ENCODE measurements at places on chromosomes 1 and 21. TPM values are rescaled to one million over a fixed set of nuclear protein-coding genes. Genes with fewer than 3 reads are reported as not detected.

TBX15 gene
- total RNA-seq, result not detected

PRR9 gene
- total RNA-seq, result not detected

DNA sequence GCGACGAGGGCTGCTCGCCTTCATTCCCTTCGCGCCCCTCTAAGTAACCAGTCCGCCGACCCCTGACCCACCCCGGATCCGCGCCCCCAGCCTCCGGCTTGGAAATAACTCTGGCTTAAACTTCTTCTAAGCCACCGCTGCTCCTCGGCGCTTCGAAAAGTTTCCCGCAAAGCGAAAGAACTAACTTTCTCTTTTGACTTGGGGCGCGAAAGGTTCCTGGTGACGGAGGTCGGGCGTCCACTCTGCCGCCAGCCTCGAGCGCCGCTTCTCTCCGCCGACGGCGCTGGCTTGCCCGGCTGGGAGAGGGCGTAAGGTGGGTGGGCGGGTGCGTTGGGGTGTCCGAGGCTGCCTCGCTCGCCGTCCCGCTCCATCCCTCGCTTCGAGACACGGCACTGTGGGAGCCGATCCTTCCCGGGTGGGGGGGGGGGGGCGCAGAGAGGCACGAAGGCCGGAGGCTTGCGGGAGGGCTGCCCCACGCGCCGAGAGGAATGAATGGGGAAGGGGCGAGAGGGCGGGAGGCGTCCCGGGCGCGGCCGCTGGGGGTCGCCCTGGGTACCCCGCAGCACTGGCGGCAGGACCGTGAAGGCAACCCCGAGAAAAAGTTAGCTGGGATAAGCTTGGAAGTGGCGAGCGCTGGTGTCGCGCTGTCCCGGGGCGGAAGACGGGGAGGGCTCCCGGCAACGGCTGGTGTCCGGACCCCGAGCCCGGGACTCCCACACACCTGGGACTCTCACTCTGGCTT lies 569 bp downstream of the ATF3 start:
- no peak for DNase-seq

GRCh38 chr1:3510956-3511250 lies 56.4 kb downstream of the ARHGEF16 start:
- DNase-seq, result no peak

DNA sequence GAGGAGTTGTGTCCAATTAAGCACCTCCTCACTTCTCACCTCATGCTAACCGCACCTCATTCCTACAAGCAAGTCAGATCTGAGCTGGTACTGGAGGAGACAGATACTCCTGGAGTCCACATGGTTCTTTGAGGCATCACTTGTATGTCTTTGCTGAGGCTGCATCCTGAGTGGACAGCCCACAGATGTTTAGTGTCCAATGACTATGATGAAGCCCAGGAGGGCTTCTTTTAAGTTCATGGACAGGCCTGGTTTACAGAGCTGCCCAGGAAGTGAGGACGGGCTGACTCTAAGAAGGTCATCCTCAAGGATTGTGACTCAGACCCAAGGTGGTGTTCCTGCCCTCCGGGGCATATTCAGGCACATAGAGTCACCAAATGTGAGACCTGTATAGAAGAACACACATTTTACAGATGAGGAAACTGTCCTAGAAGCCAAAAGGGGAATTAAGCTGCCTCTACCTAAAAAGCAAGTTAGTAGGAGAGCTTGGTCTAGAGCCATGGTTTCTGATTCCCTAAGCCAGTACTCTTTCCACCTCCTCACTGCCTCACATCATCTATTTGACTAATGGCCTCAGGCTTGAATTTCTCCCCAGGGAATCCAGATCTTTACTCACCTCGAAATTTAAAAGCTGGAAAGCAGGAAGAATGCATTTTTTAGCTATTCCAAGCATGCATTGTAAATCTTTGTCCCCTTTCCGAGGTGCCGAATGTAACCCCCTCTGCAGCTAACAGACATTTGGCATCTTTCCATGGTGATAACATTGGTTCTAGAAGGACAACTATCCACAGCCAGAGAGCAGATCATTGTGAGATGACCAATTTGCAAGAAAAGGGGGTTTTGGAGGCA lies 228.1 kb downstream of the OMA1 start:
- no peak for DNase-seq

- no peak for DNase-seq
Observed at GRCh38 chr1:107925565-107925964, 39.4 kb downstream of the VAV3 start.
